ENCODE measurements at places on chromosomes 1 and 21.

GRCh38 chr1:173267453-173267945 lies 60.4 kb upstream of the TNFSF4 start:
- DNase-seq: peak; percentile 24

DNA sequence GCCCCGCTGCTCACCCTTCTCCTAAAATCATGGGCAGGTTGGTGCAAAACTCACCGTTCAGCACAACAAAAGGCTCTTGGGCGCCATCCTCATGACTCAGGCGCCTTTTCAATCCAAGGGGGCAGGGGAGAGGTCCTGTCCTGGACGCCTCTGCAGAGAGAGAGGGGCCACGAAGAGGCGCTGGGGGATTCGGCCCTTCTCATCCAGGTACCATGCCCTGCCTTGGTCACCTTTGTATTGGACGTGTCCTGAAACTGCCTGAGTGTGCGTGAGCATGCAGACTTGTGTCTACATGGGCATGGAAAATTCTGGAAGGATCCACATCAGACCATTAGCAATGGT lies 53.5 kb downstream of the SLC37A1 start:
- DNase-seq: no peak

GRCh38 chr1:25794325-25794724 lies 5.7 kb upstream of the SELENON start:
- DNase-seq: no peak

DNA sequence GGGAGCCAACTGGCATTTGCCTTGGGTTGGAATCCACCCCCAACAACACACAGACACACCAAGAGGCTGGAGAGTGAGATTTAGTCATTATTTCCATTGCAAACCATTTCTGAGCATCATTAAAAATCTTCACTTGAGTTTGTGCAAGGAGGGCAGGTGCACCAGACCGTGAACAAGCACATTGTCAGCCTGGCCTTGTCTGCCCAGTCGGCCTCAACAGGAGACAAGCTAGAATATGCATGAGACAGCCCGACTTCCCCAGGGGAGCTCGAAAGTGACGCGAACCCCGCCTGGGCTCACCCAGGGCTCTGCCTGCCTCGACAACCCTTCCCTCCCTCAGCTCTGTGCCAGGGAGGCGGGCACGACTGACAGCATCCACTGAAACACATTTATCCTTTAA lies 15.4 kb upstream of the GUCA2B start:
- DNase-seq: no peak

DNA sequence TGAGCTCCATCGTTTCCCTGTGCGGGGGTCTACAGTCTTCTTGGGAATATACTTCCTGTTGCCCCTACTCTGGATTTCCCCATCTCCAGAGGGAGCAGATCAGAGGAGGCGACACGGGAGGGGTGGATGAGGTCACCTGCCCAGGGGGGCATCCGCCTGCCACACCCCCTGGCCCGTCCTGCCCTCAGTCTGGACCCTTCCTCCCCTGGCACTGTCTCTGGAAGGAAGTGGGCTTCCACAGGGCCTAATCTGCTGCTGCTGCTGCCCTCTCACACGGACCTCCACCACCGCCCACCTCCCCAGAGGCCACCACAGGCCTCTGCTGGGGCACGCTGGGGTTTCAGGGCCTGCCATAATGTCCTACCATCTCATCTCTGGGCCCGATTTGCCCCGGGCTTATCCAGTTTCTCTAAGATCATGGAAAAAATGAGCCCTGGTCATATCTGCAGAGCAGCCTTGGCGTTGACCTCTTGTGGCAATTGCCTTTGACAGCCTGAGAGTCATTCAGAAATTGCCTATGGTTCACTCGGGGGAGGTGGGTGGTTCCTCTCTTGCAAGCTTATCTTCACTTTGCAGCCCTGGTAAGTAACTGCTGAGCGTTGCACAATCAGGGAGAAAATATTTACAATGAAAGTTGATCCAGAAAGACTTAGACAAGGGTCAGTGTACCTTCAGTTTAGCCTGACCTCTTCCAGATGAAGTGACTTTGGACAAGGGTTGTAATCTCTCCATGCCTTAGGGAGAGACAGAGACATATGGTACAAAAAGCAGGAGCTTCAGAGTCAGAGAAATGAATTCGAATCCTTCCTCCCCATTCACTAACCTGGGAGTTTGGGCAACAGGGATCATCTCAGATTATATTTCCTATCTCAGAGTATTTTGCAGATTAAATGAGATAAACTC lies 252.4 kb downstream of the TOMM20 start:
- no peak for DNase-seq

- DNase-seq: peak; percentile 39
Observed at GRCh38 chr1:41950820-41951219, 32.1 kb upstream of the HIVEP3 start.

DNA sequence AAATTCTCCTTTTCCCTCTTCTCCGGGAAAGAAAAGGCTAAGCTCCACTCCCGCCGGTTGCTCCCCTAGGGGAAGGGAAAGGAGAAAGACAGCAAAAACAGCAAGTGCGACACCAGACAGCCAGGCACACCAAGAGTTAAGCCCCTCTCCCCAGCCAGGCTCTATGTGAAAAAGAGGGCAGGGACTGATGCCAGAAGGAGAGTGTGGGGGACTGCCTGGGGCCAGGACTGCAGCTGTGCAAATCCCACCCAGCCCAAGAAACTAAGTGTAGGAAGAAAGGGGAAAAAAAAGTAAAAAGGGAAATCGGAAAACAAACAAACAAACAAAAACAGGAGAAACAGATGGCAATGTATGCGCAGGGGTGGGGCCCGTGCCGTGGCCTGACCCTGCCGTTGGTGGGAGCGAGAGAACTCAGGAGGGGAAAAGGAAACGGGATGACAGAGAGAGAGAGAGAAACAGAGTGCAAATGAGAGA lies 27.7 kb upstream of the FMO1 start:
- DNase-seq: no peak

DNA sequence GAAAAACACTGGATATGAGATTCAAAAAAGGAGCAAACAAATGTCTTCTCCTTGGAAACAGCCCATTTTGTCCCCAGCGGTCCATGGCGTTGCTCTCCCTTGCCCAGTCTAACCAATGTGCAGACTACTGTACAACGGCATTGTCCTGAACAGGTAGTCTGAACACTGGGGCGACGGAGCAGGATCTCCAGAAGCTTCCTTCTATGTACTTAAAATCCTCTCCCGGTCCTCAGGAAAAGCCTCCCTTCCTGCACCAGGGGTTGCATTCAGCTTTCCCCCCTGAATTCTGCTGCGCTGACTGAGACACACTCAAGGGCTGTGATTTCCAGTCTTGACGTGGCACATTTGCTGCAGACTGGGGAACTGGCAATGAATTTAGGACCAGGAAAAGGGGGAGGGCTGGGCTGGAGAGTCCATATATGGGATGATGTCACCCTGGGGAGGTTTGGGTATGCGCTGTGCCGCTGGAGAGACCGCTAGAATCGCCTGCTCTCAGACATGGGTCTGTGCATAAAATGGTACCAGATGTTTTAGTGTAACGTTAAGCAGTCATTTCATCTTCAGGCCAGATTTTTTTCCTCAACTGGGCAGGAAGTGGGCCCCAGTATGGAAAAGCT lies 275.9 kb upstream of the C1orf105 start:
- DNase-seq: no peak

- peak; percentile 48 for DNase-seq
Observed at GRCh38 chr1:236457775-236458174, 63.7 kb downstream of the EDARADD start.

All from GM06990 (cell line).